Frontal cortex (tissue), 4 donors: ENCODE measurements at places on chromosomes 5 and 9.

DNA sequence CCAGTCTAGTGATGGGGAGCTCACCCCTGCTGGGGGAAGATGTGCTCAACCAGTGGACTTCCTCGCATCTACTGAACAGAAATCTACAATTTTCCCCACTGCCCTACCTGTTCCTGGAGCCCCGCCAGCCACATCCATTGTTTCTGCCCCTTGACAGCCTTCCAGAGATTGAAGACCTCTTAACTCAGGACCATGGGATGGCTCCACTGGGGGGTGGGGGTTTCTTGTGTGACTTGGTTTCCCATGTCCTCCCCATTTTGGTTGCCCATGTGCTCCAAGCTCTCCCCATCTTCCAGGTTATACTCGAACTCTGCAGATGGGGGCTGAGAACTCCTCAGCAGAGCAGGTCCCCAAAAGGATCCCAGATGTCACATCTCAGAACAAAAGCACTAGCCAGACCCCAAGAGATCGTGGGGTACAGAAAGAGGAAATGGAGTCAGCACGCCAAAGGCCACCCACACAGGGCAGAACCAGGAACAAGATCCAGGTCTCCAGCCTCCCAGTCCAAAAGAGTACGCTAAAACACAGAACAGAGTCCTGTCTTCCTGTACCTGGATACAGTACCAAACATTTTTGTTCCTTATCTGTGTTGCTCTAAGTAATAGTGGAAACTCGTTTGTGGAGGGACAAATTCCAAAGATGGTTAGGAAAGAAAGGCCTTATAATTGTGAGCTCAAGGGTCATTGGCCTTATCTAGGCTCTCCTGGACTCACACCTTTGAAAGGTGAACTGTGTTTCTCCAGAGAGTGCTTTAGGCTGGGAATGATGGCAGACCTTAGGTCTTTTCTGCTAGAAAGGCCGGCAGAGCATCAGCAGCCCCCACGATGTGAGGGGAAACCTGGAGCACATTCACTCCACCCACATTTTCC is 15.8 kb downstream of the CORO2A start:
- DNase-seq = no peak

DNA sequence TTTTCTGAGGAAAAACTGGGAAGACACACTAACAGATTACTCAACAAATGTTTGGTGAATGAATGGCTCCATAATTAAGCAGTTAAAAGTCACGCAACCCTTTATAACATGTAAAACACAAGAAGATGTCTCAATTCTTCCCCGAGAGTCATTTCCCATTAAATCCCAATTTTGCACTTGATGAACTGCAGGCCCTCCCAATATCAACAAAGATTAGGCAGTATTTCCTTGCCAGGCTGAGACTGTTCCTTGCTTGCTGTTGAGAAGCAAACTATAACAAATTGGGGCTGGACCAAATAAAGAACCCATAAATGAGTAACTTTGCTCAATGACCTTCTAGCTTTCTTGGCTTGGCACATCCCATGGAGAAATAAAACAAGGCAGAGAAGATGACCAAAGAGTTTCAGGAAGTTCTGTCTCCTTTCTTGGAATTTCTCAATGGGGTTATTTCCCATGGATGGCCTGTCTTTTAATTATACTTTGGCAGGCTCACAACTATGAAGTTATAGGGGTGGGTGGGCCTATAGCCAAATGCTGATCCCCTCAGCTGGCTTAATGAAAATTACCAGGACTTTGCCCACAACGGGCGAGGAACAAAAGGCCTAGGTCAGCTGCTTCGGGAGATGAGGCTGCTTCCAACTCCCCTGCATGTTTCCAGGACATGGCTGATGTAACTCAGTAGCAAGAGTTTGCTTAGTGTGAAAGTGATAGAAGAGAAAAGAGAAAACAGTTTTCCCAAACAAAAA is 243.1 kb upstream of the RFX3 start:
- no peak for DNase-seq

GRCh38 chr5:149859746-149860145 is 84.8 kb downstream of the PDE6A start:
- DNase-seq = no peak

GRCh38 chr5:76836585-76836984 is 13.2 kb upstream of the S100Z start:
- DNase-seq = no peak

- no peak for DNase-seq
Observed at GRCh38 chr5:93236807-93237421, 344.1 kb downstream of the NR2F1-AS1 start.

DNA sequence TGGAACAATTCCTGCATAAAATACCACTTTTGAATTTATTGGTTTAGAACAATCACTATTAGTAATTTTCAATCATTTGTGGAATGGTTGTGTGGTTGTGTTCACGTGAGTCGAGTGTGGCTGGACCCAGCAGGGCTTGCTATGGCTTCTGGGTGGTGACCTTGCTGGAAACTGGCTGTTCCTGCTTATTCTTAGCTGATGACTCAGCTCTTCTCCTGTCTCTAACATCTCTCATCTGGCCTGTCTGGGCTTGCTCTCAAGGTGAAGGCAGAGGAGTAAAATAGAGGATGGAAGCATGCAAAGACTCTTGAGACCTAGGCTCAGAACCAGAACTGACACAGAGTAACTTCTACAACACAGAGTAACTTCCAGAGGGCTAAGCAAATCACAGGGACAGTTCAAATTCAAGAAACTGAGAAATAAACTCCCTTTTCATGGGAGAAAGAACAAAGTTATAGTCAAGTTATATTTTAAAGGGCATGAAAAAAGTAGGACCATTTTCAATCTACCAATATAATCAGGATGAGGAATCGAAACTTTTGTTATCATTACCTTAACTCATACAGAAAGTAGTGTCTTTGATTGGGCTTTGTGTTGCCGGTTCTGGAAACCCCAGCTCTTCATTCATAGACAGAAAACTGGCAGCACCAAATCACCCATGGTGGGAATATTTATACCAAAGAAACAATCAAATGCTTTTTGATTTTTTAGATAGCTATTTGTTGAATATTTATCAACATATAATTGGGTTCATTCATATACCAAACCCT is 665.1 kb downstream of the CDH18 start:
- no peak for DNase-seq

GRCh38 chr9:103152473-103152872 is 157.3 kb downstream of the CYLC2 start:
- no peak for DNase-seq

- DNase-seq = no peak
Observed at GRCh38 chr9:133354766-133355165, 1.5 kb downstream of the SURF1 start.
